ENCODE measurements at places on chromosomes 3 and 15.

DNA sequence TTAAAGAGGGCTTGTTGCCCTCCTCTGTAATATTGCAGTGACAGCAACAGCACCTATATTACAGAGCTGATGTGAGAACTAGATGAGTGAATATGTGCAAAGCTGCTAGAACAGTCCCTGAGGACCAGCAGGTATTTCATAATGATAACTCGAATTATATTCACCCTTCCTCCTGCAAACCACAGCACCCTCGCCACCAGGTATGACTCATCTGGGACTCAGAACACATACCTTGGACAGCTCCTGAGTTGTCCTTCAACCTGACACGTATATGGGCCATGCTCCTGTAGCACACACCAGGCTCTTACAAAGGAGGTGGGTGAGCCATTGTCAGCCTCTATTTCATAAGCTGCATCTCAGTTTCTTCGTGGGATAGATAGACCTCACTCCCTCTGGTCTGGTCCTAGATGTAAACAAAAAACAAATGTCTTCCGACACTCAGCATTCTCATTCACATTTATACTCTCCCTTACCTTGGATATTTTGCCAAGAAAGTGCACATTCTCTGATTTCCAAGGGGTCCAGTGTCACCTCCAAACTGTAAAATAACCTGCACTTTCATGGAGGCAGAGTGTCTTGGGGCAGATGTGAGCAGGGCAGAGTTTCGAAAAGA is 124.5 kb downstream of the TLE3 start:
- no peak for DNase-seq

DNA sequence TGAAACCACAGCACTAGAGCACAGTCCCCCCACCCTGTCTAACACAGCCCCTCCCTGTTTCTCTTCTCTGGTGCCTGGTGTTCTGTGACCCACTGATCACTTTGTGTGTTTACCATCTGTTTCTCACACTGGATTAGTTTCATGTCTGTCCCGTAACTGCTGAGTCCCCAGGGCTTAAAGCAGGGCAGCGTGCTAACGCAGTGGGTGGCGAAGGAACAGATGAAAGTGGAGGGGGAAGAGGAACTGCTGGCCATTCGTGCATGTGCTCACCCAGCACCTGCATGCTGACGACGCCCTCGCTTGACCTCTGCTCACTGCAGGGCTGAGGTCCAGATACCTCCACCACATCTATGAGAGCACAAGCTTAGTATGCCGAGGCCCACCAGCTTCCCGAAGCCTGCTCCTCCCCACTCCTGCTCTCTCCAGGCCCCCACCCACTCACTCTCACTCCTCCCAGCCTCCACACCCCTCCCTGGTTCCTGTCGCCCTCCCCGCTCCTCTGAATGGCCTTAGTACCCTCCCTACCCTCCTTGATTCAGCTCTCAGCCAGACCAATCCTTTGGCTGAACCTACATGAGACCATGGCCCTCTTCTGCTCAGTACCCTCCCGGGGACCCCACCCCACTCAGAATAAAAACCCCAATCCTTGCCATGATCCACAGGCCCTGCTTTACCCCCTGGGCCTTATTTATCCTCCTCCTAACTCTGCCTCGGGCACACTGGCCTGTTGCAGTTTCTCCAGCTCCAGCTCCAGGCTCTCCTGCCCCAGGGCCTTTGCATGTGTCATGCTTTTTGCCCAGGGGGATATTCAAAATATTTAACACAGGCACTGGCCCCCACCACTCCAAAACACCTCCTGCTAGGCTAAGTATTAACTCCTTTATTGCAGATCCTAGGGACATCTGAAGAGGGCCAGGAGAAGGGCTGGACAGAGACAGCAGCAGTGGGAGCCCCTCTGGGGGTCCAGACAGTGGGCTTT is 15.1 kb upstream of the IQSEC1 start:
- DNase-seq: no peak

DNA sequence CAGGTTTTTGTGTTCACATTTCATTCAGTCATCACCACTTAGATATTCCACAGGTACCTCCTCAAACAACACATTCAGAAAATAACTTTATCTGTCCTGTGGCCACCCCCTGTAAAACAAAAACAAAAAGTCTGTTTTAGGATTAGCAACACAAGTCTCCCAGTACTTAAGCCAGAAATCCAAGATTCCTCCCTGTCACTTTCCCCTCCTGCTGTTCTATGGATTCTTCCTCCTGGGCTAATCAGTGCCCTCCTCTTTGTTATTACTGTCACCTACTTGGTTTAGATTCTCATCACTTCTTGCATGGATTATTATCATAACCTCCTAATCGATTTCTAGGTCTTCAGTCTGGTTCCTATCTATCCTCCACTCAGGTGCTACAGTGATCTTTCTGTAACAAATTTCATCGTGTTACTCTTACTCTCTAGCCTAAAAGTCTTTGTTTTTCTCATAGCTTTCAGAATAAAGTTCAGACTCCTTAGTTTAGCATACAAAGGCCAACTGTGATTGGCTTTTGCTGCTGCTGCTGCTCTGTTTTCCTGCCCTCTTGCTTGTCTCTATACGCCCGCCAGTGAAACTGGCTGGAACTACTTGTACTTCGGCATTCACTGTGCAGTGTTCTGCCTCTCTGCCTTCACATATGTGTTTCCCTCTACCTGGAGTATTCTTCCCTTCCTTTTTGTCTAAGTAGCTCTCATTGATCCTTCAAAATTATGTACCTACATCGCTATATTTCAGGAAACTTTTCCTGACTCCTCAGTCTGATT is 32.2 kb downstream of the PPP2R3A start:
- no peak for DNase-seq

GRCh38 chr3:153866901-153867300 is 254.3 kb upstream of the ARHGEF26 start:
- DNase-seq: no peak

GRCh38 chr3:148971401-148972163 is 19.8 kb upstream of the GYG1 start:
- DNase-seq: no peak

- DNase-seq: no peak
These were observed 110.2 kb upstream of the EPHA3 start for GRCh38 chr3:88997260-88997659.

DNA sequence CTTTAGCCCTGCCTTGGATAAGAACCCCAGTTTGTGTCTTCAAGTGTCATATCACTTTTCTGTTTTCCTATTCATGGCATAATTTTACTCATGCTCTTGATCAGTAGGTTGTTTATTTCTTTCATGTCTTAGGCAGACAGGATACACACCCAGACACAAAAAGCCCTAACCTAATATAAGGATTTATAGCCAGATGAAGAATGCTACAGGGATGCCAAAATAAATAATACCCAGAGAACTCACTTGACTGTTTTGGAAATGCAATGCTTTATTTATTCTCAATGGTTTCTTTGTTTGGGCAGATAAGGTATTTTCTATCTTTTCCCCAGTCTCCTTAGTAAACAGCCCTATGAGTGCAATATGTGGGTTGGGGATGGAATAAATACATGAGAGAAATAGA is 424.0 kb upstream of the PDZRN3 start:
- DNase-seq: no peak

DNA sequence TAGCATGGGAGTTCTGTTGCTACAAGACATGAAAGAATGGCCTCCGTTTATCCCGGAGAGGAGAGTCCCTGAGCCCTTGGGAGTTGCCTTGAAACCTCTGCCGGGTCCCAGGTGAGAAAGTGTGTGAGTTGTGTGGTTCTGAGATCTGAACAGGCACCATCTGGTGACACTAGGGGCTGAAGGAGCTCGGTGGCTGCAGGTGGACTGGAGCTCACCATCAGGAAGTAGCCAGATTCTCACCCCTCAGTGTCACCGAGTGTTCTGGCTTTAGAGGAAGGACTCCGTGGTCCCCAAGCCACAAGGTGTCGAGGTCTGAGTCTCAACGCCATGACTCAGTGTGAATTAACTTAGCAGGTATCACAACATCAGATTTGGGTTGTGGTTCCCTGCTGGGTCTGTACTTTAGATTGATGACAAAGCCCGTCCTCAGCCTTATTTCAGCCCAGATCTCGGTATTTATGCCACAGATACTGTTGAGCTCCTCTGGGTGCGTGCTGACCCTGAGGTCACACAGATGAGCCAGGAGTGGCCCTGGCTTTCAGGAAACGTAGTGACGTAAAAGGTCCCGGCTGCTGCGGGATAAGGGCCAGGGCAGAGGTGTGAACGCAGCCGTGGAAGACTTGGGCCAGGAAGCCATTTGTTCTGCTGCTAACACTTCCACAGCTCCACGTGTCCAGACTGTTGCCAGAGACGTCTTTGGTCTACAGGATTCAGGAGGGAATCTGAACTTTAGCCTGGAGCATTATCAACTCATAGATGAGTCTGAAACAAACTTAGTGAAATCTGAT is 54.4 kb downstream of the PGPEP1L start:
- no peak for DNase-seq

DNA sequence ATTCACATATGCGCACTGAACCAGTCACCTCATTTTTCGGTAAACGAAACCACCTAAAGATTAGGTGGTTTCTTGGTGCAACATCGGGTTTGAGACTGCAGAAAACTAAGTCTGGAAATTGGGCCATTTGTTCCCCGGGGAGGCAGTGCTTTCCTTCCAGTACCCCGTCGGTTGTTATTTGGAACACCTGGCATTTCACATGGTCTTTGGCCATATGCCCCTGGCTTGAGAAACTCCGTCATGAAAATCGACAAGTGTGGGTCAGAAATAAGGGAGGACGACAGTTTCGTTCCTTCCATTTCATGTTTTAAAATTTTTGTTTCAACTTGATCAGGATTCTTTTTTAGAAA is 544 bp upstream of the GATM start:
- DNase-seq: no peak

GRCh38 chr15:87167055-87167454 is 1087.4 kb downstream of the AGBL1 start:
- DNase-seq: no peak

DNA sequence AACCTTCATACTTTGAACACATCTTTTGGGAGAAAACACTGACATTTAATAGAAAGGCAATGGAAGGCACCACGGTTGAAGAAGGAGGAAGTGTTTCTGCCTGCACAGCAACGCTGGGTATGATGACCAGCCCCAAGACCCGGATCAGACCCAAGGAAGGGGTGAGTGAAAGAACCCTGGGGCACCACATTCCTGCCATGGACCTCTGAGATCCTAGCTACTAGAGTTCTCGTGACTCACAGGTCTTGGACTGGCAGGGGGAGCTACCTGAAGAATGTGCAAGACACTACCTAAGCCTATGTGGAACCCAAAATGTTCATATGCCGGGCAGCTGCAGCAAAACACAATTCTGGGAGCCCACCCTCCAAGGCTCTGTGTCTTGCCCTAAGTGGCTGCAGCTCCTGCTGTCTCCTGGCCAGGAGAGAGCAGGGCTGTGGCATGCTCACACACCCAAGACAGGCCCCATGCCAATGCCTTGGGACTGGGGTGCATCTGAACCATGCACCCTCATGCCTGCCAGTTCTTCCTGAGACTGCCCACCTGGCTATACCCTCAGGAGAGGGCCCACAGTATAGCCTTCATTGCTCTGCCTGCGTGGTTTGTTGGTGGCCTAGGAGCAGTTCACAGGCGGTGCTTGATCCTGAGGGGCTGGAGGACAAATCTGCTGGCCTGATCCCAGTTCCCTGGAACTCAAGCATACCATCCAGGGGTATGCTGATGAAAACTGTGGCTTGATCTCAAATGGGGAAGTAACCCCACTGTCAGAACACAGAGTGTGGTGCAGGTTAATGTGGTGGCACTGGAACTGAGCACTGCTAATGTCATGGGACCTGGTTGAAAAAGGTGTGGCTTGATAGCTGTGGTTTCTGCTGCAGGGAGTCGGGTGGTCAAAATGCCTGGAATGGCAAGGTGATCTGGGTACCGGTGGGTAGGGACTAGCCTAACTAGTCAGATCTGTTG is 353.3 kb upstream of the ARHGEF26 start:
- DNase-seq: no peak

DNA sequence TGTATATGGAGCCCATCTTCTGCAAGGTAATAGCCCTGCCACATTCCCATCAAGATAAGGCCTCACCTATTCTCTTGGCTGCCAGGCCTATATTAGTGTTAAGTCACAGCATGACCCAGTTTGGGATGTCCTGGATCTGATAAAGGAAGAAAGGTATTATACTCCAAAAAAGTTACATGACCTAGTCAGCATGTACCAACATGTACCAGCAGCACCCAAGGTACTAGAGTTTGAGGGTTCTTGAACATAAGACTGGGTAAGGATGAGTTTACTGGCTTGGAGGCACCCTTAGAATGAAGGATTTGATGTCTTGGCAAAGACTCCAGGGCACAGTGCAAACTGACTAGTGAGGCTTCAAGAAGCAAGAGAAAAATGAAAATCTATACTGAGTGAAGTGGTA is 232.5 kb downstream of the SQOR start:
- no peak for DNase-seq
